ENCODE measurements at places on chromosomes 1 and 21.

DNA sequence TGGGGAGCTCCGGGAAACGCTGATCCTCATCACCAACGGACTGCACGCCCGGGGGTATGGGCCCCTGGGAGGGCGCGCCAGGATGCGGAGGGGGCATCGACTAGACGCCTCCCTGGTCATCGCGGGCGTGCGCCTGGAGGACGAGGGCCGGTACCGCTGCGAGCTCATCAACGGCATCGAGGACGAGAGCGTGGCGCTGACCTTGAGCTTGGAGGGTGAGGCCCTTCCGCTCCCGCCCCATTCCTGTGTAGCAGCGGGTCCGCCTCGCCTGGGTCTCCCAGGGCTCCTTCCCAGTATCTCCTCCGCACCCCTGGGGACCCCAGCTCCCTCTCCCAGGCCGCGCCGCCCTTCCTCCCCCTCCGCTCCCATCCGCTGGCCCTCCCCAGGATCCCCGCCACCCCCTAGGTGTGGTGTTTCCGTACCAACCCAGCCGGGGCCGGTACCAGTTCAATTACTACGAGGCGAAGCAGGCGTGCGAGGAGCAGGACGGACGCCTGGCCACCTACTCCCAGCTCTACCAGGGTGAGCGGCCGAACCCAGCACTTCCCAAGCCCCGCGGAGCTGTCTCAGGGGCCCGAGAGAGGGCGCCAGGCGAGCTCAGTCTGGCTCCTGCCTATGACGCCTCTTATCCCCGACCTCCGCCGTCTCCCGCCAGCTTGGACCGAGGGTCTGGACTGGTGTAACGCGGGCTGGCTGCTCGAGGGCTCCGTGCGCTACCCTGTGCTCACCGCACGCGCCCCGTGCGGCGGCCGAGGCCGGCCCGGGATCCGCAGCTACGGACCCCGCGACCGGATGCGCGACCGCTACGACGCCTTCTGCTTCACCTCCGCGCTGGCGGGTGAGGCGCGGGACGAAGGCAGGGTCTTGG, 5.0 kb downstream of the HAPLN2 start:
- peak; percentile 45 for DNase-seq

DNA sequence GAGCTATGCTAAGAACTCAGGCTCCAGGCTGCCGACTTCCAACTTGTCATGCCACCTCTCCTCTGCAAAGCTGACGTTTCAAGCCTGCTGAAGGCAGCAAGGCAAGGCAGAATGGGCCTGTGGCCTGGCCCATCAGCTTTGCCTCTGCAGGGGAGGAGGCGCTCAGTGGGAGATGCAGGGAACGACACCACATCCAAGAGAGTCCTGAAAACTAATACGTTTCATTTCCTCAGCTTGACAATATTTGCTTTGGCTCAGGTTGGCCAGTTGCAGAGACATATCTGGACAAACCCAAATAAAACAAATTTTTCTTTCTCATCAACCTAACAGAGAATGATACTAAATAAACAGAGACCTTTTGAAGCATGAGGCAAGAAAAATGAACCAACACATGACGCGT, 35.3 kb downstream of the BEND5 start:
- no peak for DNase-seq

DNA sequence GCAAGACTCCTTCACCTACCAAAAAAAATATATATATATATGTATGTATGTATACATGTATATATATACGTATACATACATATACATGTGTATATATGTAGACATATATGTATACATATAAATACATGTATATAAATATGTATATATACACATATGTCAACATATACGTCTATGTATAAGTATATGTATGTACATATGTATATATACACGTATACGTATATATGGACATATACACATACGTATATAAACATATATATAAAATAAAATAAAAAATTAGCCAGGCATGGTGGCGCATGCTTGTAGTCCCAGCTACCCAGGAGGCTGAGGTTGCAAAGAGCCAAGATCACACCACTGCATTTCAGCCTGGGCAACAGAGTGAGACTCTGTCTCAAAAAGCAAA, 31.6 kb downstream of the BRWD1 start:
- DNase-seq = no peak

DNA sequence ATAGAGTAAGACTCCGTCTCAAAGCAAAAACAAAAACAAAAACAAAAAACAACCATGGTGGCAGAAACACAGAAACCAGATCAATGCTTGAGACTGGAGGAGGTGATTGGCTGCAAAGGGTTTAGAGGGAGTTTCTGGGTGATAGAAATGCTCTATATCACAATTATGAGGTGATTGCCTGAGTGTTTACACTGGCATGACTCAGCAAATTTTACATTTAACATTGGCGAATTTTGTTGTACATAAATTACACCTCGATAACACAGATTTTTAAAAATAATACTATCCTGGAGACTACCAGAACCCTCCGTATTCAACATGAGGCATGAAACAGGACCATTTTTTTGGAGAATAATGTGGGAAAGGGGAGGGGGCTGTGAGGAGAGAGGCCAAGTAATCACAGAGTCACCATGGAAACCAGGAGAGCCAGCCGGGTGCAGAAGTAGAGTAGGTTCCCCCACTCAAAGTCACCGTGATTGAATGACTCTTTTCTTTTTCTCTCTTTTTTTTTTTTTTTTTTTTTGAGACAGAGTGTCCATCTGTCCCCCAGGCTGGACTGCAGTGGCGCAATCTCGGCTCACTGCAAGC, 24.3 kb downstream of the HEYL start:
- no peak for DNase-seq

GRCh38 chr1:32967888-32968568, 3.4 kb upstream of the RNF19B start:
- no peak for DNase-seq

All from inflammatory macrophage treated with lipopolysaccharide for 1 hour (primary cell).